ENCODE measurements at places on chromosomes 6 and 20.

GRCh38 chr6:100160930-100161329, 166.9 kb upstream of the MCHR2 start:
- peak; percentile 86 for DNase-seq

GRCh38 chr6:130296854-130297253, 69.0 kb upstream of the TMEM200A start:
- peak; percentile 41 for DNase-seq

DNA sequence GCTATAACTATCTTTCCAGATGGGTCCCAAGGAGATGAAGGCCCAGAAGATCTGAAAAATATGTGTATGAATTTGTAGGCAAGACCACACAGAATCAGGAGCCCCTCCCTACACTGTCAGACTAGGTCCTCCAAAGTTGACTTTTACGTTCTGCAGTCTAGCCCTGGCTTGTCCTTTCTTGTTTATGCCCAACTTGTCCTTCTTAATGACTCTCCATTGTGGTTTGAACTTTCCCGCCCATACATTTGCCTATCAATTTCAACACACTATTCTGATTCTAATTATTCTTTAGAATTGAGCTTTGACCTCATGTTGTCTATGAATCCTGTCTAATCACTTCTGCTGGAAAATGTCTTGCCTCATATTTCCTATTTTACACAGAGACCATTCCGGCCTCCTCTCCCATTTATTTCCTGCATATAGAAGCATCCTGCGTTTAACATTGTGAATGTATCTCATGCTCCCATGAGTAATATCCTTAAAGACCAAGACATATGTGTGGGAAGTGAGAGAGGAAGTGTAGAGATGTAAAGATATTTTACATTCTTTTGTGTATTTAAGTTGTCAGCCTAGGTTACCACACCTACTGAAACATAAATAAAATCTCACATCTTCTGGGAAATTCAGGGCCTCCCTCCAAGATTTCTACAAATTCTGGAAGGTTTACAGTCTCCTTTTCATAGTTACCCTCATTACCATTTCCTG, 348.3 kb downstream of the BCKDHB start:
- DNase-seq, result no peak

DNA sequence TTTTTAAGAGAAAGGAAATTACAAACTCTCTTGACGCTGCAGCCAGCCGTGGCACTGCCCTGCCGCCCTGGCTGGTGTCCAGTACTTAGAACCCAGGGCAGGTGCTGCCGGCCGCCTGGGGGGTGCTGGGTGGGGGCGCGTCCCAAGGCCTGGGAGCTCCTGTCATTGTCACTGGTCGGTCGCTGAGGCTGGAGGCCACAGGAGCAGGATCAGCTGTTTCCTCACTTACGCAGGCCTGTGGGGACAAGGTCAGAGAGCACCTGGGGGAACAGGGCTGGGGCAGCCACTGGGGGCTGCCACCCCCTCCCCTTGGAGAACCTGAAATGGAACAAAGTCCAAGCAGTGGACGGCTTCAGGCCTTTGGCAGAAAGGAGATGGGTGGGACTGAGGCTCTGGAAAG, 5.6 kb downstream of the BIRC7 start:
- no peak for DNase-seq

GRCh38 chr6:36838896-36839748, at the start of gene CPNE5:
Gene CPNE5 (minus strand): TSS chr6:36839444. CDS start chr6:36839377, 67 bp downstream.
- DNase-seq, result peak; percentile 68

DNA sequence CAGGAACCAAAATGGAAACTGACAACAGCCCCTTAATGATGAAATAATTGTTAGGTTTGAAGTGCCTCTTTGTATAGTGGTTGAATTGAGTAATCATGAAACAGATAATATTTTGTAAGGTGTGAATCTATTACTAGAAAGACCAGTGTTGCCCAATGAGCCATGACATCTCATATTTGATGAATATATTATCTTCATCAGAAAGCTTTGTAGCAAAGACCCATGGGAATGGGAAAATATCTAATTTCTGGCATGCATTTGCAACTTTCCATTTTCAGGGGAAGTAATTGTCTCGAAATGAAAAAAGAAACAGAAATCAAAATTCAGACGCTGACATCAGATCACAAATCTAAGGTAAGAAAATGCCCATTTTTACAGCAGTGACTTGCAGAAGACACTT, 57.3 kb upstream of the LAMP5 start:
- no peak for DNase-seq

All from GM23338 (cell line).